ENCODE measurements at places on chromosomes 5 and 9.

GRCh38 chr5:96733771-96734500 is 71.8 kb downstream of the CAST start:
- no peak for DNase-seq

GRCh38 chr9:38332625-38333024 is 59.9 kb upstream of the ALDH1B1 start:
- no peak for DNase-seq

GRCh38 chr5:124236361-124237205 is 509.9 kb downstream of the ZNF608 start:
- no peak for DNase-seq

- DNase-seq, result no peak
These were observed 25.8 kb upstream of the KIF12 start for GRCh38 chr9:114124666-114125475.

- DNase-seq, result no peak
These were observed 144.3 kb upstream of the PIK3R1 start for GRCh38 chr5:68071282-68071632.

GRCh38 chr9:125821078-125821477 is 73.9 kb downstream of the PBX3 start:
- no peak for DNase-seq

GRCh38 chr9:128550770-128551656 is 1.4 kb upstream of the SPTAN1 start:
- DNase-seq, result no peak

DNA sequence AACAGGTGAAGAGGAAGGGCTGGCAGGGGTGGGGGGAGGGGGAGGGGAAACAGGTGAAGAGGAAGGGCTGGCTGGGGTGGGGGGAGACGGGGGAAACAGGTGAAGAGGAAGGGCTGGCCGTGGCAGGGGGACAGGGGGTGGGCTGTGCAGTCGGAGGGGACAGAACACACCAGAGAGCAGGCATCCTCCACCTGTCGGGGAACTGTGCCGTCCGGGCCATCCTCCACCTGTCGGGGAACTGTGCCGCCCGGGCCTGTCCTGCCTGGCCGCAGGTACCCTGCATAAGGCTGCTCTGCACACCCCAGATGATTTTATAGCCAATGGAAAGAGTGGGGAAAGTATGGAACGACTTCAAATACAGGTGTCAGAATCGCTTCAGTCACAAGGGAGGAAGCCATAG is 32.5 kb upstream of the PPP1R26 start:
- DNase-seq, result no peak

DNA sequence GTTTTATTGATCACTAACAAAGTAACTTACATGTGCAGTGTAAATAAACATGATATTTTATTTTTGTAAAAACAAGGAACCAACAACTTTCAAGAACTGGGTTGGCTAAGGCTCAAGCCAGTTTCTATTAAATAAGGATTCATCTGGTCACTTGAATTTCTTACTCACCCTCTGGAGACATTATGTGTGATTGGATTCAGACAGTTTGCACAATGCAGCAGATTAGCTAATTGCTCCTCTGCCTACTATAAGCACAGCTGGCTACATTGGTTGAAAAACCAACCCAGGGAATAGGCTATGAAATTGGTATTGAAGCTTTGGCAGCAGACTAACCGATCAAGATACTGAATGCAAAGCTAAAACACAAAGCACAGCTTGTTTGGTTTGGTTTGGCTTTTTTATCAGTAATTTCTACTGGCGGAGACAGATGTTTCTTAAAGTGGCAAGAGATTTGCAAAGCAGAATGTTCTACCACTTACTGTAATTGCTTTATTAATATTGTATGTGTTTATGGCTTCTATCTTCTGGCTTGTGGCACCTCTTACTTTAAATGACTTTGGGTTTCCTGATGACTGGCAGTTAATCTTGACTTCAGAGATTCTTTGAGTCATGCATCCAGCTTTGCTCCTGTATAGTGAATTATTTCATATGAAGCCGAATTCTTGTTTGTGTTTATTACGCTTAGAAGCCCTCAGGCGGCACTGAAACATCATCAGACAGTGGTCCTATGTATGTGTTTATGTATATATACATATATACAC is 231.5 kb downstream of the MPDZ start:
- DNase-seq, result no peak

GRCh38 chr9:118364266-118365106 is 660.3 kb downstream of the TLR4 start:
- DNase-seq, result no peak

- DNase-seq, result no peak
These were observed 118.2 kb downstream of the SEC61B start for GRCh38 chr9:99340281-99340680.

GRCh38 chr5:151717416-151717815 is 30.7 kb upstream of the SPARC start:
- no peak for DNase-seq

GRCh38 chr9:95242613-95243012 is 74.9 kb downstream of the FANCC start:
- no peak for DNase-seq

DNA sequence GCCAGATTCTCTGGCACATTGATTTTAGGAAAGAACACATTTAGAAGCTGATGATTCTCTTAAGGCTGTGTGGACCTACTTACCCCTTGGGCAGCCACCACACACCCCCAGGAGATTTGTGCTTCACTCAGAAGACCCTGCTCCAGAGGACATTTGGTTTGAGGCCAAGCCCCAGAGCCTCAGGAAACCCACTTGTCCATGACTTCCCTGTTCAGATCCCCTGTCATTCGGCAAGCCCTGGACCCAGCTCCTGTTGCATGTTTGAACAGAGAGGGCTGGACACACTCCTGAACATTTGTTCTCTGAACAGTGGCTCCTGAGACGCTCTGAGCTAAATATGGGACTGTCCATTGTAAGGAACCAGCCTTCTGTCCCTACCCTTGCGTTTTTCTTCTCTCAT is 82.1 kb downstream of the AMBP start:
- no peak for DNase-seq

DNA sequence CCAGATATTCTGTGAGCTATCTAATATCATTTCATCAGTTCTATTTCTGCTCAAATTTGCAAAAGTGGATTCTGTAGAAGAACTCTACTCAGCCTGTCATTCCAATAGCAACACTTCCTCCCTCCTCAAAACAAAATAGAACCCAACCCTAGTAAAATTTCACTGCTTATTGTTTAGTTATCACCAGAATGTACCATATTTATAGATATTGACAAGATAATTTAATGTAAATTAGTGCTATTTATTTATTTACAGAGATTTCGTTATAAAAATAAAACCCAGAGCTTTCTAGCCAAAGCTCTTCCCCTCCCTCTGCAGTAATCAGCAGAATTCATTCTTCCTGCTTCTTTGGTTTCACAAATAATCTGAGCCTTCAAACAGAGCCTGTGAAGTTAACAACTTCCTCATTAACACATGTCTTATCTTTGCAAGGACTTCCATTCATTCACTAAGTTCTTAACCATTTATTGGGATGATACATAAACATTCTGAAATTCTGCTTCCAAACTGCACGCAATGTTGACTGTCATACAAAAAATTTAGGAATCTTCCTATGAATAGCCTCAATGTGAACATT is 73.7 kb upstream of the PJA2 start:
- DNase-seq, result peak; percentile 7

GRCh38 chr5:98713027-98713426 is 60.4 kb upstream of the RGMB start:
- DNase-seq, result no peak

GRCh38 chr5:129904667-129905472 is 605 bp downstream of the CHSY3 start:
- no peak for DNase-seq

DNA sequence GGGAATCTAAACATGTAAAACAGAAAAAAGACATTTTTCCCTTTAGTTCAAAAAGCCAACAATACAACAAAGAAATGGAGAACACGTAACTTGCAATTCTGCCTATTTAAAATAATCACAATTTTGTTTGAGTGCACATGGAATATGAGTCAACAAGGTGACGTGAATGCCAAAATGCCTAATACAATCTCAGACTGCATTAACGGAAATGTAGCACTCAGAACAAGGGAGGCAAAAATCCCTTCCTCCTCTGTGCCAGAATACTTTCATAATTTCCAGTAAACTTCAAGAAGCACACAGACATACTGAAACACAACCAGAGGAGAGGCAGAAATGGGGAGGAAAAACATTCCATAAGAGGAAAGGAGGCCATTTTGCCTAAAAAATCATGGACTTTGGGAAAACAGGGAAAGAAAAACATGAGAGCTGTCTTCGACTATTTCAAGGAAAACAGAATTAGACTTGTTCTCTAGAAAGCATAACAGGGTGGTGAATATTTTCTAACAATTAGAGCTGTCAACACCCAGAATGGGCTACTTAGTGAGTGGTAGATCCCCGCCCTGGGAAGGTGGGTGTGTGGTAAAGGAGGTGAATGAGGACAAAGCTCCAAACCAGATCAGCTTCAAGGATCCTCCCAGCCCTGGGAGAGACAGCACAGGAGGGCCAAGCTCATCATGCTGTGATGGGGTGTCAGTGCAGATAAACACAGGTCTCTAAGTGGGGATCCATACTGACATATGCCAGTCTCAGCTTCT is 48.2 kb downstream of the ABCA1 start:
- DNase-seq, result no peak

GRCh38 chr5:93567424-93567823 is 13.6 kb downstream of the NR2F1-AS1 start:
- DNase-seq, result no peak

DNA sequence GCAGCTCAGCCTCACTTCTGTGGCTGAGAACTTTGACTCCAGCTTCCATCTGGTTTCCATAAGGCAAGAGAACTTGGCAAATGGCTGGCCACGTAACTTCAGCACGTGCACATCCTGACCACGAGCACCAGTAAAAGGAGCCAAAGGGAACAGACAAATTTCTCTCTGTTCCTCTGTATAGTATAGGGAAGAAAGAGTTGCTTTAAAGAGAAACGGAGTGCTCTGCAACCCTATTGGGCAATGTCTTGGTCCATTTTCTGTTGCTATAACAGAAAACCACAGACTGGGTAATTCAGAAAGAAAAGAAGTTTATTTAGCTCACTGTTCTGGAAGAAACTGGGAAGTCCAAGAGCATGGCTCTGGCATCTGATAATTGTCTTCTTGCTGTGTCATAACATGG is 558.7 kb downstream of the ACTL7B start:
- DNase-seq, result no peak

DNA sequence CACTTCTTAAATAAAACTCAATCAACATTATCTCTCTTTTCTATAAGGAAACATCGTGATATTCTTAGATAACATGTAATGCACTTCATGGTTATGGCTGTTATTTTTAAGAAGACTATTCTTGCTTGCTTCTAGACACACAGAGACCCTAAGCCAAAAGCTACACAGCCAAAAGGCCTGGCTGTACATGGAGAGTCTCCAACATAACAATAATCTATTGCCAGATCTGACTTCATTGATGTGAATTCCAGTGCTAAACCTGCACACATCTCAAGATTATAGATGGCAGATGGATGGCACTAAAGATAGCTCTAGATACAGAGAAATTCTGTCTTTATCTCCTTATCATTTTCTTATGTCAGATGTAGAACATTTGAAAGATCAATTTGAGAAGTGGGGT is 811.6 kb upstream of the ZNF608 start:
- no peak for DNase-seq

DNA sequence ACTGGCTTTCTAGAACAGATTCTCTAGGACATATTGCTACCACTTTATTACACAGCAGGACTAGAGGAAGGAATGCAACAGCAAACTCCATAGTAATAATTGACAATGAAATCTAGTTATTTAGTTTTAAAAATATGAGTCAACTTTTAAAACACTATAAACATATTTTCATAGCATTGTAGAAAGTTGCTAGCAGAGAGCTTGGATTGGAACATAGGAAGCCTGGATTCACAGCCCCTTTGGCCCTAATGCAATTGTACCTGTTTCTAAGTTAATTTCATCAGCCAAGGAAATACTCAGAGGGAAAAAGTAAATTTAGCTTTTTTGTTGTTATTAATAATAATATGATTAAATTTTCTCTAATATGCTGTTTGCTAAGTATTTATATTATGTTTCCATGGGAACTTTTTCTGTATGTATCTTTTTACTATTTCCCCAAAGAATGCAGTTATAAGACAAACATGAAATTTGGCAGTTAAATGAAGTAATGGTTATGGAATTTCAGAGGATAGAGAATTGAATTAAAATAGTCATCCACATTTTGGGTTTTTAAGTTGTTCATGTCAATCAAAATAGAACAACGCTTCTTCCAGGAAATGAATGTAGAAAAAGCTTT is 45.6 kb downstream of the VCAN start:
- DNase-seq, result no peak

DNA sequence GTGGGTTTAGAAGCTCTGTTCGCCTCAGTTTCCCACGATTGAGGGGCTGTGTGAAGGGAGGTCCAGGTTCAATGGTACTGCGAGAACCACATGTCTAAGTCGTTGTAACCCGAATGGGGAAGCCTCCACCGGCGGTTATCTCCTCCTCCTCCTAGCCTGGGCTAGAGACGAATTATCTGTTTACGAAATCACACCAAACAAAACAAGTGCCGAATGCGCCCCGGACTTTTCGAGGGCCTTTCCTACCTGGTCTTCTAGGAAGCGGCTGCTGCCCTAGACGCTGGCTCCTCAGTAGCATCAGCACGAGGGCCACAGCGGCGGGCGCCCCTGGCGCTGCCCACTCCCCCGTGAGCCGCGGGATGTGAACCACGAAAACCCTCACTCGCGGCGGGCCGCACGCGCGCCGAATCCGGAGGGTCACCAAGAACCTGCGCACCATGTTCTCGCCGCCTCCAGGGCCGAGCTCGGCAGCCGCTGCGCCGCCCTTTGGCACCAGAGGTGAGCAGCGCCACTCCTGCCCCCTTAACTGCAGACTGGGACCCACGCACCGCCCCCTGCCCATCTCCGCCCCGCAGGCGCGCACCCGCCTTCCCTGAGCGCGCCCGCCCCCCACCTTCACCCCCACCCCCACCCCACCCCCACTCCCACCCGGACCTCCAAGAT is at the start of gene CDKN2A:
TSS of gene CDKN2A (minus strand) at position 500 of the 663 bp plus-strand sequence.
- peak; percentile 72 for DNase-seq

- DNase-seq, result no peak
These were observed 324.4 kb downstream of the BRINP1 start for GRCh38 chr9:119044806-119045205.

GRCh38 chr5:32428426-32428825 is 16.1 kb downstream of the ZFR start:
- DNase-seq, result no peak

DNA sequence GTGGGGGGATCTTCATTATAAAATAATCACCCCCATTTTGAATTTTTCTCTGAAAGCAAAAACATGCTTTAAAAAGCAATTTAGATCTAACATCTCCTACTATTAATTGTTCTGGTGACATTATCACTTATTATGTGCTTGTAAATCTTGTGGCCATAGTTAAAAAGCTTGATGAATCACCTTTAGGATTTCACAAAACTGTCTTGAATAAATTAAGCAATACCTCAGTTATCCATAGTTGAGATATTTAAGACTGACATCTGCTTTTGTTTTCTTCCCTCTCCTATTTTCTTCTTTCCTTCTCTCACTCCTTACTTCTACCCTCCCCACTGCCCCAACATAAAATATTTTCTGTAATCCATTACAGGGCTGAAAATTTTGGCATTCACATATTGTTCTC is 84.8 kb downstream of the SLC1A3 start:
- peak; percentile 18 for DNase-seq
